ENCODE measurements at places on chromosomes 16 and 17.

DNA sequence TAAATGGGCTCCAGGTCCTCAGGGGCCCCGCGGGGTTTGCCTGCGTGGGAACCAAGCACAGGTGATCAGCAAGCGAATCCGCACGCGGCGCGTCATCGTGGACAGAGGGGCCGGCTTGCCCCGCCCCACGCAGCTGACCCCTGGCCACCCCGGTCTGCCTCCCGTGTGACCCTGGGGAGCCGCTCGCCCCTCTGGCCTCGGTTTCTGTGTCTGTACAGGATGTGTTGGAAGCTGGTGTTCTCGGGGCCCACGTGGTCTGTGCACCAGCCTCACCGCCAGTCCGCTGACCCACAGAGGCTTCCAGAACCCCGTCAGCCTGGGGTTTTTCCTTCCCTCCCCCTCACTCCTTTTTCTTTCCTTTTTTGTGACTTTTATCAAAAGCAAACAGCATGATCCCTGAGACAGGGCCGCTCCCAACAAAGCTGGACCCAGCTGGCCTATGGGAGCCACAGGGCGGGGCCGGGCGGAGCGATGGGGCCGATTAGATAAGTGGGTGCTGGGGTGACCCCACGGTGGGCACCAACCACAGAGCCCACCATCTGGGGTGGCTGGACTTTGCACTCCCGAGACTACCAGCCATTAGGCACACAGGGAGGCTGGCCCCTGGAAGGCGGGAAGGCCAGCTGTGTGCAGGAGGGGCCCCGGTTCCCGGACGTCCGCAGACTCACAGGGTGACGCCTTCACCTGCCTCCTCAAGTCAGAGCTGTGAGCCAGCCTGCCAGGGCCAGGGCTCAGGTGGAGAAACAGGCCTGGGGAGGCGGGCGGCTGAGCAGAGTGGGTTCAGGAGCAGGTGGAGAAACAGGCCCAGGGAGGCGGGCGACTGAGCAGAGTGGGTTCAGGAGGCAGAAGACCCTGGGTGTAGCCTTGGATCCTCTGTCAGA lies 56.0 kb downstream of the ZFPM1 start:
- DNase-seq = no peak

- DNase-seq = no peak
These were observed 369.2 kb downstream of the CDH13 start for GRCh38 chr16:82995924-82996441.

DNA sequence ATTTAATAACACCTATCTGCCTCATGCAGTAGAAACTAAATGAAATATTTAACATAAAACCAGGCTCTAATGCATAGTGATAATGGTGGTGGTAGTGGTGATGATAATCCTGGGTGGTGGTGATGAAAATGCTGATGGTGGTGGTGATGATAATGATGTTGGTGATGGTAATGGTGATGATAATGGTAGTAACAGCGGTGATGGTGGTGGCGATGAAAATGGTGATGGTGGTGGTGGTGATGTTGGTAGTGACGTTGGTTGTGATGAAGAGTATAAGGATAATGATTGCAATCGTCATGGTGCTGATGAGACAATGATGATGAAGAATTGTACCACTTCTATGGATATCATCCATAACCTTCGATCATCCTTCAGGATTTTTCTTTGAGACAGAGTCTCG lies 173.7 kb upstream of the CDH11 start:
- no peak for DNase-seq

GRCh38 chr17:17545031-17545820 lies 46.3 kb downstream of the PEMT start:
- no peak for DNase-seq

GRCh38 chr16:51592001-51592501 lies 441.0 kb upstream of the SALL1 start:
- no peak for DNase-seq

GRCh38 chr17:57578608-57579225 lies 166.4 kb downstream of the CCDC182 start:
- no peak for DNase-seq

Data from CD4-positive, alpha-beta T cell treated with Interleukin-12 subunit alpha and Interleukin-12 subunit beta, for 1 hour (primary cell).